ENCODE measurements at places on chromosomes 4 and X.

DNA sequence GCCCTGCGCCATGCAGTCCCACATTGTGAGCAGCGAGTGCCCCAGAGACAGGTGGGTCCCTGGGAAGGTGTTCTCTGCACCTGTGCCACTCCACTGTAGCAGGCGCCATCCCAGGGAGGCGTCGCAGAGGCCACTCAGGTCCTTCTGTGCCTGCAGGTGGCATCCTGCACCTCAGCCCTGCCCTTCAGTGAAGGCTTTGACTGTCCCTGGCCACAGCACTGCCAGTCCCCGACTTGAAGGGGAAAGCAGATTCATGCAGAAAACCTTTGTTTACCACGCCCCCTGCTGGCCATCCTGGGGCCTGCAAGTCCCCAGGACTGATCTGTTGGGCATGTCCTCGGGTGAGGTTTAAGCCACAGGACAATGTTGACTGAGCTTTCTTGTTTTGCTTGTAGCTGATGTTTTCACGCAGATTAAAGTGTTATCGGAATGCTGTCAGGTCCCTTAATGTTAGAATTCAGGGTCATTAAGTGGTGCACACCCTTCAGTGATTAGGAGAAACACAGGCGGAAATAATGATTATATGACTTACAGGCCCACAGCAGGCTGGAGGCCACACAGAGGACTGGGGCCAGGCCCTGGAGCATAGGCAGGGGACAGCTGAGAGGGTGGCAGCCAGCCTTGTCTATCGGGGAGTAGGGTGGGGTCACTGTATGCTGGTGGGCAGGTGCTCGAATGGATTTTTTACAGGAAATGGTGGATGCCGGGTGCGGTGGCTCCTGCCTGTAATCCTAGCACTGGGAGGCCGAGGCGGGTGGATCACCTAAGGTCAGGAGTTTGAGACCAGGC is 5.0 kb downstream of the TACC3 start:
- H3K4me1 ChIP-seq = no peaks in the 10 kb centered on the region
- H3K27me3 ChIP-seq = no peaks in the 10 kb centered on the region
- no peak overlapping the region for H3K4me3 ChIP-seq
- no peaks in the 10 kb centered on the region for H3K36me3 ChIP-seq

- H3K4me1 ChIP-seq = peaks cover 6% of the 10 kb centered on the region
- peak overlapping the region; percentile 26 for H3K27ac ChIP-seq
- DNase-seq = no peak
- H3K4me3 ChIP-seq = no peak overlapping the region
- H3K27me3 ChIP-seq = no peaks in the 10 kb centered on the region
These were observed 16.7 kb upstream of the SOD3 start for GRCh38 chr4:24778464-24779225.

DNA sequence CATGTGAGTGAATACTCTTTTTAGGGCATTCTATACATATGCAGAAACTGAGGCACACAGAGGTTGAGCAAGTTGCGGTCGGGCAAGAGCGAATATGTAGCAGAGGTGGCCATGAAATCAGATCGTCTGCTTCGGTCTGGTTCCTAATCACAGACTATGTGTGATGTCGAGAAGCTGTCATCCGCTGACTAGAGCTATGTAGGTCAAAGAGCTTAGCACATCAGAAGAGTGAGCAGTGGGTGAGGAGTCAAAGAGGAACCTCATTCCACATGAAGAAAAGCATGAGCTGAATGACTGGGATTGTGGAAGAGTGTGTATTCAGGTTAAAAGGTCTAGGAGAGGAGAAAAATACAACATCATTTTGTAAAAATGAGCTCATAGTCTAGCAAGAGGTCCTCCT is 19.0 kb downstream of the GAB3 start:
- DNase-seq = no peak
- H3K4me3 ChIP-seq = no peak overlapping the region
- no peak overlapping the region for H3K27ac ChIP-seq
- no peaks in the 10 kb centered on the region for H3K27me3 ChIP-seq

- H3K27ac ChIP-seq = no peak overlapping the region
- no peaks in the 10 kb centered on the region for H3K36me3 ChIP-seq
- no peaks in the 10 kb centered on the region for H3K4me1 ChIP-seq
- DNase-seq = no peak
These were observed 14.1 kb upstream of the RTL3 start for GRCh38 chrX:78673246-78673645.

- no peaks in the 10 kb centered on the region for H3K27me3 ChIP-seq
- no peaks in the 10 kb centered on the region for H3K4me1 ChIP-seq
- H3K27ac ChIP-seq = no peak within 1 kb of the TSS
- H3K36me3 ChIP-seq = no peaks in the 10 kb centered on the region
These were observed at the start of gene ODAPH for GRCh38 chr4:75555294-75556164. ODAPH (plus strand) TSS chr4:75556066; CDS start chr4:75556083, 17 bp downstream.

DNA sequence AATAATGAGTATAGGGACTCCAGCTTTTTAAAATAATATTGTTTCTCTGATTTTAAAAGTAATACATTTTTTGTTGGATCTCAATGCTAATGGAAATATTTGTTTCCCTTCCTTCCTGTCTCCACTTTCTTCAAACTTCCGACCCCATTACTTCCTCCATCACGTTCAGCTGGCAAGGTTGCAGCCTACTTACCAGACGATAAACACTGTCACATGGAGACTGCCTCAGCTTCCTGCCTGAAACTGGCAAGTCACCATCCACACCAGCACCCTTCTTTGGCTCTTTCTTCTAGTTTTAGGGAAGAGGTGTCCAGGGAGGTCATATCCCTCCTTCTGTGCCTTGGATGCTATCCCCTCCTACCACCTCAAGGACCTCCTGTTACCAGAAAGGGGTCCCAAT is 3.4 kb upstream of the INTU start:
- no peaks in the 10 kb centered on the region for H3K36me3 ChIP-seq
- no peak for DNase-seq
- no peak overlapping the region for H3K4me3 ChIP-seq
- H3K27me3 ChIP-seq = no peaks in the 10 kb centered on the region

- no peak overlapping the region for H3K27ac ChIP-seq
- DNase-seq = no peak
- H3K4me3 ChIP-seq = no peak overlapping the region
- H3K27me3 ChIP-seq = no peaks in the 10 kb centered on the region
These were observed 198.1 kb upstream of the UGT8 start for GRCh38 chr4:114400531-114400930.

GRCh38 chr4:141711211-141711610 is 74.8 kb downstream of the IL15 start:
- no peak for DNase-seq
- peaks cover 5% of the 10 kb centered on the region for H3K4me1 ChIP-seq
- H3K27ac ChIP-seq = no peak overlapping the region
- H3K36me3 ChIP-seq = peaks cover 4% of the 10 kb centered on the region

GRCh38 chrX:129654652-129655546 is at the start of gene APLN:
APLN (minus strand) TSS chrX:129654956; CDS start chrX:129654630, 326 bp downstream.
- H3K27me3 ChIP-seq = no peaks in the 10 kb centered on the region
- H3K36me3 ChIP-seq = no peaks in the 10 kb centered on the region
- no peak within 1 kb of the TSS for H3K27ac ChIP-seq
- DNase-seq = peak; percentile 84
- H3K4me1 ChIP-seq = no peaks in the 10 kb centered on the region

GRCh38 chrX:147935156-147935758 is 23.5 kb downstream of the FMR1 start:
- H3K27ac ChIP-seq = no peak overlapping the region
- no peaks in the 10 kb centered on the region for H3K27me3 ChIP-seq
- no peaks in the 10 kb centered on the region for H3K4me1 ChIP-seq

- H3K27me3 ChIP-seq = no peaks in the 10 kb centered on the region
- DNase-seq = no peak
- H3K4me1 ChIP-seq = no peaks in the 10 kb centered on the region
- H3K36me3 ChIP-seq = no peaks in the 10 kb centered on the region
- H3K4me3 ChIP-seq = no peak overlapping the region
These were observed 24.8 kb upstream of the RNF4 start for GRCh38 chr4:2443956-2444740.

GRCh38 chrX:7953446-7953845 is 26.2 kb upstream of the PNPLA4 start:
- H3K27me3 ChIP-seq = no peaks in the 10 kb centered on the region
- H3K27ac ChIP-seq = no peak overlapping the region
- H3K4me3 ChIP-seq = no peak overlapping the region
- no peak for DNase-seq

- no peak for DNase-seq
- H3K36me3 ChIP-seq = no peaks in the 10 kb centered on the region
- H3K27ac ChIP-seq = no peak overlapping the region
- peaks cover 5% of the 10 kb centered on the region for H3K4me1 ChIP-seq
These were observed 76.7 kb downstream of the WWC2 start for GRCh38 chr4:183175631-183176232.

DNA sequence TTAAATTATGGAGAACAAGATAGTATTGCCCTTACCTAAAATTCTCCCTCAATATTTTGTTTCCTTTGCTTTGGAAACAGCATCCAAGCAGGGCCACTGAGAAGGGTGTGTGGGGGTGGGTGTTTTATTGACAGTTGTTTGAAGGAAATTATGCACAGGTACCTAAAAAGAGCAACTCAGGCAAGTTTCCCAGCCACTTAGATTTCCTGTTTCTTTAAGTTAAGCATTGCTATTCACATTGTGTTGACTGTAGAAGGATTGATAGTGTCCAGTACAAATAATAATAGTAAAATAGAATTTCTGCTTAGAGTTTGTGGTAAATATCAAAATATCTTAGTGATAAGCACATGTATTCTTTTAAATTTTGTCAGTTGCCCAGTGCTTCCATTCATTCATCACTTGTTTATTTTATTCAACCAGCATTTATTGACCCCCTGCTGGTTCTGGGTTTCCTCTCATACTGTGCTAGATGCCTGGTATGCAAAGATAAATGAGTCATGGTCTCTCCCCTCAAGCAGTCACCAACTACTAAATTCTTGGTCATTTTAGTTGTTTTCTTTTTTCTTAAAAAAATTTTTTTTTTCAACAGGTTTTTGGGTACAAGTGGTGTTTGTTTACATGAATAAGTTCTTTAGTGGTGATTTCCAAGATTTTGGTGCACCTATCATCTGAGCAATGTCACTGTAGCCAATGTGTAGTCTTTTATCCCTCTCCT is 50.0 kb downstream of the GALNT7 start:
- H3K27me3 ChIP-seq = no peaks in the 10 kb centered on the region
- DNase-seq = no peak
- H3K36me3 ChIP-seq = no peaks in the 10 kb centered on the region
- H3K4me1 ChIP-seq = peaks cover 4% of the 10 kb centered on the region

DNA sequence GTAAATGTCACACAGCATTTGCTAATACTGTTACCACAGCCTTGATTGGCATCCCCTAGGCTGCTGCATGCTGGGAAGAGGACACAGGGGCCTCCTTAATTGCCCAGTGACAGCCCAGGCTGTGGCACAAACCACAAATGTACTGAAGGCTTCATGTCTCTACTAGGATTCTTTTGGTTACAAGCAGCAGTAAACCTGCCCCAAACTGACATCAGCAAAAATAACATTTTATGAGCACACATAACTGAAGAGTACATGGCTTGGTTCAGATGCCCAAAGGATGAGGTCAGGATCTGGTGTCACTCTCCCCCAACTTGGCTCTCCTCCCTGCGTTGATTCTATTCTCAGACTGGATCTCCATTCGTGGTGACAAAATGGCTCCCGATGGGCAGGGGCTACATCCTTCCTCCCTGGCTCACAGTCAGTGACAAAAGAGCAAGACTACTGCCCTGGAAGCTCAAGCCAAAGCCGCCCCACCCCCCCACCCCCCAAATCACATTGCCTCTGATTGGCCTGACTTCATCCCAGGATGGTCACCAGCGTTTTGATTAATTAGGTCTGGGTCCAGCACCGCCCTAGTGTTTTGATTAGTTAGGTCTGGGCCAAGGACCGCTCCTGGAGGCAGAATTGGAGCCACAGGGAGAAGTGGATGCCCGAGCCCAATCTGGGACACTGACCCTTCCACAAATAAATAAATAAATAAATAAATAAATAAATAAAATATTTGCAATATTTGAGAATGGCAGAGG is 180.5 kb upstream of the RBPJ start:
- no peaks in the 10 kb centered on the region for H3K4me1 ChIP-seq
- no peak overlapping the region for H3K27ac ChIP-seq
- no peak for DNase-seq
- H3K4me3 ChIP-seq = no peak overlapping the region
- no peaks in the 10 kb centered on the region for H3K36me3 ChIP-seq

GRCh38 chrX:115940888-115941332 is 229.6 kb upstream of the AGTR2 start:
- H3K4me3 ChIP-seq = no peak overlapping the region
- no peaks in the 10 kb centered on the region for H3K36me3 ChIP-seq
- no peak overlapping the region for H3K27ac ChIP-seq
- H3K27me3 ChIP-seq = no peaks in the 10 kb centered on the region
- no peaks in the 10 kb centered on the region for H3K4me1 ChIP-seq
- DNase-seq = peak; percentile 85

DNA sequence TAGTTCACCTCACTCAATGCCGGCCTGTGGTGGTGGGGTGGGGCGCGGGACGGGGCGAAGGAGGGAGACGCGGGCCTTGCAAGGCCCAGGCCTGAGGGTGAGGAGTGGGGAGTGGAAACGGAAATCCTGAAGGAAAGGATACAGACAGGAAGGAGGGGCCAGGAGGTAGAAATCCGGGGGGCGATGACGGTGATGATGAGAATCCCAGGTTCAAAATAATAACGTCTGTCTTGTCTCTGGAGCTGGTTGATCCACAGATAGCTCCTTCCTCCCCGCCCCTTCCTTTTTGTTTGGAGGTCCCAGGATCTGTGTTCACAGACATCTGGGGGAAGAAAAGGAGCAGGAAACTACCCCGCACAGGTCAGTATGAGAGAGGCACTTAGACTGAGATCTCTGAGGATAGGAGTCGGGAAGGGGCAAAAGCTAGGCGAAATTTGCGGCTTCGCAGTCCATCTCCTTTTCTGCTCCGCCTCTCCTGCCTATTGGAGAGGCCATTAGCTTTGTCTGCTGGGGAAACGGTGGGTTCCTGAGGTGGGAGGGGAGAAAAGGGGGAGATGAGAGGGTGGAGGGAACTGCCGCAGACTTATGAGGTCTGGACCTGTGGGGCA is 746 bp downstream of the TCEAL7 start:
- no peaks in the 10 kb centered on the region for H3K36me3 ChIP-seq
- H3K4me1 ChIP-seq = no peaks in the 10 kb centered on the region
- H3K4me3 ChIP-seq = no peak overlapping the region
- no peak for DNase-seq
- no peak overlapping the region for H3K27ac ChIP-seq

DNA sequence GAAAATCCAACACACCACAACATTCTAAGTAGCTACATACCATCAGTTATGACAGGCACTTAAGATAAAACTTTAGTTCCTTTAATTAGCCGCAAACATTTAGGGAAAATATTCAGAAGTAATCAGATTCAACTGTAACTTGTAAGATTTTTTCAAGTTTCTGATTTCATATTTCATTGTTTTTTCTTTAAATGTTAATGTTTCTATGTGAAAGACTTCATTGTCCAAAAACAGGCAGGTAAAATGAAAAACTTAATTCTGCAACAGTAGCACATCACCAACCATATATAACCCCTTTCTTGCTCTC is 11.6 kb upstream of the ODAM start:
- H3K4me1 ChIP-seq = no peaks in the 10 kb centered on the region
- no peak overlapping the region for H3K4me3 ChIP-seq
- H3K27ac ChIP-seq = no peak overlapping the region
- no peaks in the 10 kb centered on the region for H3K36me3 ChIP-seq
- DNase-seq = no peak

- no peak overlapping the region for H3K4me3 ChIP-seq
- no peaks in the 10 kb centered on the region for H3K36me3 ChIP-seq
- H3K27ac ChIP-seq = no peak overlapping the region
- H3K27me3 ChIP-seq = no peaks in the 10 kb centered on the region
These were observed 682.2 kb upstream of the AMOT start for GRCh38 chrX:113522814-113523213.
